ENCODE measurements at places on chromosomes 5 and 9.

- no peak for DNase-seq
These were observed 19.6 kb downstream of the RFX3 start for GRCh38 chr9:3506164-3506563.

- no peak for DNase-seq
These were observed 166.4 kb upstream of the ZNF618 start for GRCh38 chr9:113709721-113710120.

GRCh38 chr9:89363311-89363670, 45.0 kb downstream of the SECISBP2 start:
- DNase-seq = no peak

DNA sequence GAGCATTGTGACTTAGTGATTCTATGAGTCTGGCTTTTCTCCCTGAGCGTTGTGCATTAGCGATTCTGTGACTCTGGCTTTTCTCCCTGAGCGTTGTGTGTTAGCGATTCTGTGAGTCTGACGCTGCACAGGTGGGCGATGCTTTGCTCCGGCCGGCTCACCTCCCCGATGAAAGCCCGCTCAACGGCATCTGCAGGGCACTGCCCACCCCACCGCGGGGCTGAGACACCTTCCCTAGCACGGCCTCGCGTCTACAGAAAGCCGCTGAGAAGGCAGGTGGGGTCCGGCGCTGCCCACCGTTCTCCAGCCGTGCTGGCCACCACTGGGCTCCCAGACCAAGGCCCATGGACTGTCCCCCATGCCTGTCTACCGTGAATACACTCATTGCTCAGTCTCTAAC, 12.8 kb upstream of the SLC9A3 start:
- DNase-seq = no peak

- no peak for DNase-seq
These were observed 51.1 kb downstream of the CCDC192 start for GRCh38 chr5:127754259-127754658.

DNA sequence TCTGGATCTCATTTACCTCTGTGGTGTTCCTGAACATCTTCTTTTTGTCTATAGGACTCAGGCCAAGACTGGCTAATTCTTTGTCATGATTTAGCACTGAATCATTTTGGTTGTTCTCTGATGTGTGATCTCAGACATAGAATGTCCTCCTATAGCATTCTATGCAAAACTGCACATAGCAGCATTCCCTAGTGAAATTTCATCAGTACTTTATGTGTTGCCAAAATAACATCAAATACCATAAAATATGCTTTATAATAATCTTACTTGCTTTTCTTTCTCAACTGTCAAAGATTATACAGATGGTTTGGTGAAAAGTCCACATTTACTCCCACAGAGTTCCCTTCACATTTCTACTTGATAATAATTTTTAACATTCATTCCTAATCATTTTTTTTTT, 115.7 kb upstream of the MPDZ start:
- no peak for DNase-seq

GRCh38 chr5:140202078-140202477, 27.1 kb downstream of the CYSTM1 start:
- no peak for DNase-seq

GRCh38 chr5:81772488-81772887, 21.6 kb upstream of the SSBP2 start:
- no peak for DNase-seq

DNA sequence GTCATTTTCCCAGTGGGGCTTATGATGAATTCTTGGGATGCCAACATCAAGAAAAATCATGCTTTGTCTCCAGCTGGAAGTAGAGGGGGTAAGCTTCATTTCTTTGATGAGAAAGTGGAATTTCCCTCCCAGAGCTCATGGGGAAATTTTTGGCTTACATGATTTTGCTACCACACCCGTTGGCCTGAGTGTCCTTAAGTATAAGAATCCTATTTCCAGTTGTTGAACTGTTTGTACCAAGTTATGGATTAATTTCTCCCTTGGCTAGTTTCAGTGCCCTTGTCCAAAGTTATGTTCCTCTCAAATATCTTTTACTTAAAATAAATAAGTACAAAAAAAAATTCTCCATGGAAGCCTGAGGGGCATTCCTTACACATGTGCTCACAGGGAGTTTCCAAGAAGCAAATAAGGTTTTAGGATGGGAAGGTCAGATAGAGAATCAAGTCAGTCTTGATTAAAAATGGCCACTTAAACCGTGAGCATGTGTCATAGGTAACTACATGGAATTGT, 82.3 kb downstream of the PTCD2 start:
- DNase-seq = no peak

DNA sequence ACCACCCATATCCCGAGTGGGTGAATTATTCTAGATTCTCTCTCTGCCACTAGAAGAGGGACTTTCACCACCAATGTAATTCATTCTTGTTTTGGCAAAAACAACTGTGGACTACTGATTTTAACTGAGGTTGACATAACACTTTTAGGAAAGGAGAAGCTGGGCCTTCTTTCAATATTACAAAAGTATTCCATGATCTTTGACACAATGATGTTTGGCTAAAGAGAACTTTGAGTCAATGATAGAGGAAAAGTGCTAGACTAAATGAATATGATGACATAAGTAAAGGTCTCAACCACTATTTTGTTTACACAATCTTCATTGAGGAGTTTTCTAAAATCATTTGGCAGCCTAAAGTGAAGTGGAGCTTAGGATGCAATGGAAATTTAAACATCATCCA, 336.9 kb upstream of the PDE4D start:
- no peak for DNase-seq

DNA sequence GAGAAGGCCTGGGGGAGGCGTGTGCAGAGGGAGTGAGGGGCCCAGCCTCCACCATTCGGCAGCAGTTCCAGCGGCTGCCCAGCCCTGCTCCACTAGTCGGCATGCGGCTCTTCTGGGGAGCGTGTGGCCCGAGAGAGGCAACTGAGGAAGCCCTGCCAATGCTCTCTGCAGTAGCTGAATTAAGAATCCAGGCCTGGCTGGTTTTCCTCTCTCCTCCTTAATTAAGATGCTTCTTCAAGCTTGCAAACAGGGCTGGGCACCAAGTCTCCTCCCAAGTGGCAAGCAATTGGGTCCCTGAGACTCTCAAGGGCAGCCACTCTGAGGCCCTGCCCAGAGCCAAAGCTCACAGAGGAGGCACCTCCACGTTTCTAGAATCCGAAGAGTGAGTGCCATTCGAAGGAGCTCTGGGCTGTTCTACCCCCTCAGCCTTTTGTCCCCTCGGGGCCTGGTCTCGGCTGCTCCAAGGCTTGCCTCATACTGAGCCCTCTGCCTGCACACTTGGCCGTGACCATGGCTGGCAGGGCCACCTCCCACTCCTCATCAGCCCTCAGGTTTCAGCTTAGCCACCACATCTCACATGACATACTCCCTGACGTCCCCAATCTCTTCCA, 75.4 kb upstream of the LRRTM2 start:
- no peak for DNase-seq

DNA sequence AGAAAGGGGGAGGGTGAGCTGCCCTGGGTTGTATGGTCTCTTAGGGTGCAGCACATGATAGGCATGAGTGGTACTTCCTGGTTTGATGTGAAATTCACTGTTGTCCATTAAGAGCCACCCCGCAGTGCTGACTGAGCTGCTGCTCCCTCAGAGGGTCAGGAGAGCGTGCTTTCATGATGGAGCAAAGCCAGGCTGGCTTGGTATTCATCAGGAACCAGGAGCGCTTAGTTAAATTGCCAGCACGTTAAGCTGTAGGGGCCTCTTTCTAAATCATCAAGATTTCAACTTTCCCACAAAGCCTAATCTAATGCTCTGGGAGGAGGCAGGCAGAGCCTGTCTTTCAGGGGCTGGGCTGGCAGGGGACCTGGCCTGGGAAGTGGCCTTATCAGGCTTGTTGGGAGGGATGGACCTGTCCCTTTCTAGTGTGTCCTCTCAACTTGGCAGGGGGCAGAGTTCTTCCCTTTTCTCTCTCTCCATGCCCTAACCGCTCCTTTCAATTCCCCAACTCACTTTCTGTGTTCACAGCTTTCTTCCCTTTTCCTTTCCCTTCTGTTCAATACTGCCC, 7.9 kb downstream of the CYSTM1 start:
- DNase-seq = no peak

DNA sequence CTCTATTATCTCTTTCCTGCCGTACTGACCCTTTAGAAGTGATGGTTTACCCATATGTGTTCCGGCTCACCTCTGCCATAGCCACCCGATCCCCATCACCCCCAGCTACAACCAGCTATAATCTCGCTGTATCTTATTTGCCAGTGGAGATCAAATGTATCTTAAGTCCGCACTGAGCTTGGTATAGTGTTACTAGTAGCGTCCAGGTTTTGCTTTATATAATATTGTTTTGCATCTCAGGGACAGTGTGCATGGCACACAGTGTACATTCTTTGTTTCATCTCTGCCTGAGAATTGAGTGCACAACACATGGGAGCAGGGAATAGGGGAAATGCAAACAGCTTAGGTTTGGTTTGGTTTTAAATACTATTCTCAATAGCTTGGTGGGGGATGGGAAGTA, 135.8 kb upstream of the SNX2 start:
- DNase-seq = no peak
